ENCODE measurements at places on chromosomes 5 and 9. TPM values are rescaled to one million over a fixed set of nuclear protein-coding genes. Genes with fewer than 3 reads are reported as not detected.

- DNase-seq, result peak; percentile 85
- no peak overlapping the region for H3K4me3 ChIP-seq
- H3K27ac ChIP-seq, result peak overlapping the region; percentile 89
- H3K4me1 ChIP-seq, result peaks cover 46% of the 10 kb centered on the region
- no peaks in the 10 kb centered on the region for H3K36me3 ChIP-seq
Observed at GRCh38 chr9:113620377-113621161, 157.0 kb downstream of the RGS3 start.

Gene KCNIP1
- 0.99 TPM for total RNA-seq

GRCh38 chr9:71962328-71962727 is 50.9 kb downstream of the C9orf85 start:
- H3K27ac ChIP-seq, result no peak overlapping the region
- no peak for DNase-seq
- H3K27me3 ChIP-seq, result no peaks in the 10 kb centered on the region
- H3K4me1 ChIP-seq, result no peaks in the 10 kb centered on the region
- no peaks in the 10 kb centered on the region for H3K36me3 ChIP-seq

- no peak overlapping the region for H3K4me3 ChIP-seq
- no peaks in the 10 kb centered on the region for H3K27me3 ChIP-seq
- no peak overlapping the region for H3K27ac ChIP-seq
- no peaks in the 10 kb centered on the region for H3K4me1 ChIP-seq
- DNase-seq, result no peak
Observed at GRCh38 chr5:154168395-154168794, 22.1 kb upstream of the GALNT10 start.

DNA sequence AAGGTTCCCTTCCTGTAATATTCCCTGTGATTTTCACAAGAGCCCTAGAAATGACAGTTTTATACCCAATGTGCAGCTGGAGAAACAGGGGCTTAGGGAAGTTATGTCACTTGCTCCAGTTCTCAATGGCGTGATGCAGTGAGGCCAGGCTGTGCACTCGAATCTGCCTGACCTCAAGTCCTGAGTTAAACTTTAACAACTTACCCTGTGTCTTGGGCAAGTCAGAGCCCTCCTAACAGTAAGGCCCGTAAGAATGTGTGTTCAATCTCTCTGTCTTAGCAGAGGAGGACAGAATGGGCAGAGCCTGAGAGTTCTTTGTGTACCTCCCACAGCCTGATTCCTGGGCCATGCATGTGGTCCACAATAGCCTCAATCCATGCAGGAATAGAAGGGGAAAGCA is 181.1 kb downstream of the TRIM32 start:
- H3K36me3 ChIP-seq, result no peaks in the 10 kb centered on the region
- H3K27me3 ChIP-seq, result no peaks in the 10 kb centered on the region
- H3K4me3 ChIP-seq, result no peak overlapping the region
- H3K4me1 ChIP-seq, result peaks cover 7% of the 10 kb centered on the region

Gene BASP1
- 4.0 TPM for total RNA-seq

- H3K27ac ChIP-seq, result no peak overlapping the region
- DNase-seq, result peak; percentile 75
- no peak overlapping the region for H3K4me3 ChIP-seq
- H3K36me3 ChIP-seq, result no peaks in the 10 kb centered on the region
Observed at GRCh38 chr5:180605554-180606214, 14.4 kb upstream of the SCGB3A1 start.
